ENCODE measurements at places on chromosomes 3 and 15. TPM values are rescaled to one million over a fixed set of nuclear protein-coding genes. Genes with fewer than 3 reads are reported as not detected.

The DMXL2 gene
- total RNA-seq, result 18.9 TPM

The SLC12A8 gene
- total RNA-seq, result 1.3 TPM

The KBTBD13 gene
- total RNA-seq, result not detected

The TNNC1 gene
- 2.7 TPM for total RNA-seq

The SMCO1 gene
- total RNA-seq, result not detected

The REC114 gene
- not detected for total RNA-seq

The MESP2 gene
- total RNA-seq, result 0.25 TPM

The TMC3 gene
- total RNA-seq, result not detected

The EIF4E3 gene
- 0.66 TPM for total RNA-seq

The INKA1 gene
- 20.5 TPM for total RNA-seq

The CCDC54 gene
- total RNA-seq, result not detected

The RNU5B-1 gene
- total RNA-seq, result not detected

The NPAP1 gene
- total RNA-seq, result not detected

The ANKRD63 gene
- total RNA-seq, result not detected

The AHSG gene
- total RNA-seq, result not detected

The CAMKV gene
- not detected for total RNA-seq

The MORC1 gene
- not detected for total RNA-seq

The MKRN2OS gene
- not detected for total RNA-seq

The TMEM266 gene
- total RNA-seq, result 0.06 TPM
